Gastrocnemius medialis (tissue), 4 donors: ENCODE measurements at places on chromosomes 1 and 21. TPM values are rescaled to one million over a fixed set of nuclear protein-coding genes. Genes with fewer than 3 reads are reported as not detected.
A peak's percentile ranks its signal among the peaks of the same experiment; 100 is the strongest.

GRCh38 chr21:36203603-36203889 is 46.9 kb downstream of the DOP1B start:
- peak; percentile 55 for DNase-seq

DENND4B gene
- total RNA-seq: 38.0 TPM

- DNase-seq: no peak
Observed at GRCh38 chr1:93468662-93469061, 20.7 kb downstream of the FNBP1L start.

- no peak for DNase-seq
Observed at GRCh38 chr1:225657462-225657989, 4.6 kb upstream of the ENAH start.

DNA sequence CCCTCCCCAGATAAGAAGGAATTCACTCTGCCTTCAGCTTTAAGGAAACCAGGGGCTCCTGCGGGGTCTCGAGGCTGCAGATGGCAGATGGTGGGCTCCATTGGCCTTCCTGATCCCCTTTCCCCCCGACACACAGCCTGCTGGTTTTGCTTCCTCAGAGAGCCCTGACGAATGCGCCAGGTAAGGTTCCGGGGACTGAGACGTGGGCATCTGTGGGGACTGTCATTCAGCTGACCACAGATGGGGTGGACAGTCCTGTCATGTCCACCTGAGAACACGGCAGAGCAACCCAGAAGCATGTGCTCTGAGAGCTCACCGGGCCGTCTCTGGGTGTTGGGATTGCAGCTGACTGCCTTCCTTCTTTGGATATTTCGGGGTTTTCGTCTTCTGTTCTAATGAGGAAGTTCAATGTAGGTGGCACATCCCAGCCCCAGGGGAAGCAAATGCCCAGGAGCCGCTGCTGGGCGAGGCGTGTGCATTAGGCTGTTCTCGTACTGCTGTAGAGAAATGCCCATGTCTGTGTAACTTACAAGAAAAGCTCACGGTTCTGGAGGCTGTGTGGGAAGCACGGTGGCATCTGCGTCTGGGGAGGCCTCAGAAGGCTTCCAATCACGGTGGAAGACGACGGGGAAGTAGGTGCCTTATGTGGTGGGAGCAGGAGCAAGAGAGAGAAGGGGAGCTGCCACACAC is 22.6 kb upstream of the TTC34 start:
- DNase-seq: no peak

DNA sequence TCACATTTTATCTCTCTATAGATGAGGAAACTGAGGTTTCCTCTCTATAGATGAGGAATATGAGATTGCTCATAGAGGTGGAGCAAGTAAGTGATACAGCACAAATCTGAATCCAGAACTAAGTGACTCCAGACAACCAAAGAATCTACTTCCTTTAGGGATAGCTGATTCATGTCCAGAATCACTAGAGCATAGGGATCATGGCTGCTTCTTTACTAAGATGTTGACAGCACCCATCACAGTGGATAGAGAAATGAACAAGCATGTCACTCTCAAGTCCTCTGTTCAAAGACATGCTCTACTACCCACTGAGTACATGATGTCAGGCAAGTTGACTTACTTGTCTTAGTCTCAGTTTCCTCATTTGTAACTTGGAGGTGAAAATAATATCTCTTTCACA is 116.1 kb upstream of the SPATA6 start:
- DNase-seq: no peak

DNA sequence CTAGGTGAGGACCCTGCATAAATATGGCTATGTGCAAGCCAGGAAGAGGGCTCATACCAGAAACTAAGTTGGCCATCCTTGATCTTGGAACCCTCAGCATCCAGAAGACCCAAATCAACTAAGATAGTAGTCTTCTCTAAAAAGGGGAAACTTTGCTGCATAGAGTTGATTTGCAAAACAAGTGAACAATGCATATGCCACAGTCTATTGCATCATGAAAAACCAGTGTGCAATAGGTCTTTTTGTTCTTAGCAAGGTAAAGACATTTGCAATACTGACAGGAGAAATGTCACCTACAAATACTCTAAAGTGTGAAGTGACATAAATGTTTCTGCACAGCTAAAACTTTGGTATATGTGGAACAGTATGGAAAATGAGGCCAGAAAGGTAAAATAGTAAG is 2.0 kb upstream of the IFI16 start:
- no peak for DNase-seq

DNA sequence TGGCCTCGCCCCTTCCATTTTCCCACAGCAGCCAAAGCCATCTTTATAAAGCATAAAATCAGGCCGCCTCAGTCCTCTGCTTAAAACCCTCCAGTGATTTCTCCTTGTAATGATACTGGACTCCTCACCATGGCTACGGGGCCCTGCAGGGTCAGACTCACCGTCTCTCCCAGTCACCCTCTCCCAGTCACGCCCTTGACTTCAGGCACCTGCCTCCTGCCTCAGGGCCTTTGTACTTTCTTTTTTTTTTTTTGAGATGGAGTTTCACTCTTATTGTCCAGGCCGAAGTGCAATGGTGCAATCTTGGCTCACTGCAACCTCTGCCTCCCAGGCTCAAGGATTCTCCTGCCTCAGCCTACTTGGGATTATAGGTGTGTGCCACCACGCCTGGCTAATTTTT is 47.8 kb downstream of the PIK3CD start:
- DNase-seq: no peak

DNA sequence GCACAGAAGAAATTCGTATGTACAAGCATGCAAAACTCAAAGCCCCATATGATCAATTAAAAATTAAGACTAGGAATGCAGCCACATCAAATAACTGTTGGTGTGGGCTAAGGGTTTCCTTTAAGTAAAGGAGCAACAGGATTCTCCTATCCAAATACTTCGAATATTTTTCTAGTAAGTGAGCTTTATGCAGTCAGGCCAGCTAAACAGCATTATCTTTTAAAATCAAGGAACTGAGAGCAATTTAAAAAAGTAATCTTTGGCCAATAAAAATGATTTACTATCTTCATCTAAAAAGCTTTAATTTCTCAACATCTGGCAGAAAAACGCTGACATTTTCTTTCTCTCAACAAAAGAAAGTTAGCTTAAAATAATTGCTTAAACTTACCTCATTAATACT is 19.8 kb downstream of the CNN3 start:
- DNase-seq: no peak

RHOC gene
- total RNA-seq: 45.9 TPM

DNA sequence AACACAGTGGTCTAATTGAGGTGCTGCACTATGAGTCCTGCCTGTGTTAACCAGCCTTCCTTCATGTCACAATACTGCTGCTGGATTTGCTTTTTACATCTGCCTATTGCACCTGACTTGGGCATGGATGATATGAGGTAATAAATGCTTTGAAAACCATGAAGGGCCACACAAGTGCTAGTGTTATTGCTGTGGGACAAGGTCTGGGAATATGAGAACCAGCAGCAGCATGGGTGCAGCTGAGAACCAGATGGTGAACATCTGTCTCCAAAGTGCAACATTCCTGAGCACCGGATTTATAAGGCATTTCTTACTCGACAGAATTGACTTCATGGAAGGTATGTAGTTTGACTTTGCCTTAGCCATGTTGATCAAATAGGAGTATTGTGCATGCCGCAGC is 16.6 kb downstream of the TRIM45 start:
- DNase-seq: no peak

DNA sequence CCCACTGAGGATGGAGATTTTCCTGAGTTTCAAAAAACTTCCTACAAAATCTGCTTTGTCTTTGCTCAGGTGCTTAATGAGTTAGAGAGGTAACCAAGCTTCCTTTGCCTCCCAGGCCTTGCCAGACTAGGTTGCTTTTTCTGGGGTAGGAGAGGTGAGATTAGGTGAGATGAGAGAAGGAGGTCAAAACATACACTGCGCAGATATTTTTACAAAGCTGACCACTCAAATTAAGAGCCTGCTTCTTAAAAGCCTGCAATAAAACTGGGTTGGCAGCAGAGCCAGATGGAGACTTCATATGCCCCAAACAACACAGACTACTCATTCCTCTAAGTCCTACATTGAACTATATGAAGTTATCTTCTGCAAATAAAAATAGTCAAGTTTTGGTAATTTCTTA is 352.5 kb downstream of the NUF2 start:
- DNase-seq: no peak

GRCh38 chr1:115112496-115113375 is 23.4 kb upstream of the TSPAN2 start:
- DNase-seq: no peak

- DNase-seq: no peak
Observed at GRCh38 chr1:55118651-55119329, 79.4 kb downstream of the PCSK9 start.

DNA sequence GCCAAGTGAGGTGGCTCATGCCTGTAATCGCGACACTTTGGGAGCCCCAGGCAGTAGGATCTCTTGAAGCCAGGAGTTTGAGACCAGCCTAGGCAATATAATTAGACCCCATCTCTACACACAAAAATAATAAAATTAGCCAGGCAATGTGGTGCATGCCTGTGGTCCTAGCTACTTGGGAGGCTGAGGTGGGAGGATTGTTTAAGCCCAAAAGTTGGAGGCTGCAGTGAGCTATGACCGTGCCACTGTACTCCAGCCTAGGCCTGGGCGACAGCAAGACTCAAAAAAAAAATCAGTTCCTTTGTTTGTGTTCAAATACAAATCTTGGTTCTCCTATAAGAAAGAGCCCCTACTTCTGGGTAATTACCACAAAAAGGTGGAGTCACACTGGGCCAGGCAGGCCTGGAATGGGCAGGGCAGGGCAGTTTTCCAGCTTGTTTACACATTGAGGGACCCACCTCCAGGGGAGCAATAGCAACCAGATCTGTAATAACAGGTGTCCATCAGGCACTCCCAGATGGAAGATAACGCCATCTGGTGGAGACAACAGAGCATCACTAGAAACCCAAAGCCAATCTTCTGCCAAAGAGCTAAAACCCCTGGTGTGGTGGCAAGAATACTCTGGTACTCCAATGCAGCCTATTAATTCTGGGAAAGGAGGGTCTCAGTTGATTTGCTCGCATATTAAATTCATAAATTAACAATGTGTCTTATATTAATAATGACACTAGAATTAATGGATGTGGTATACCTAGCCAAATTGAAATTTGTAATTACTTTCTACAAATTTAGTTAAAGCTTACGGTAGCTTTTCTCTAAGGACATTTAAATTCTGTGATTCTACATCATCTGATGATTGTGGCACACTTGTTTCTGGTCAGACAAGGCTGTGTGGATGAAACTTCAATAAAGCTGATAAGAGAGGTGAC is 13.2 kb downstream of the PPP1R15B start:
- DNase-seq: peak; percentile 70

- DNase-seq: no peak
Observed at GRCh38 chr21:30434033-30434631, 4.1 kb downstream of the KRTAP13-4 start.

DNA sequence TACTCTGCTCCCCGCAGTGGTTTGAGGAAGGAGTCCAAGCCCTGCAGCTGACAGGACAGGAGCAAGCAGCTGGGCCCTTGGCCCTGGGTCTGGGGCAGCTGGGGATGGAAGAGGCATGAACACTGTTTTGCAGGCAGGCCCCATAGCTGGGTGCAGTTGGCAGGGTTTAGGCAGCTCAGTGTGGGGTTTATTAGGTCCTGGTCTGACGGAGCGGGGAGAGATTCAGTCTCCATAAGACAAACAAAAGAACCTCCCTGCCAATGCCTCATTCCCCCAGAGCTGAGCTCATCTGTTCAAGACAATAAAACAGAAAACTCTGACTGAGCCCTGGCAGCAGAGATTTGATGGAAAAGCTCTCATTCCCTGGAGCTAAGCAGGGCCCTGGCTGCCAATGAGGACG is 37.3 kb downstream of the OLFML2B start:
- peak; percentile 19 for DNase-seq

RGS8 gene
- not detected for total RNA-seq

GRCh38 chr1:235127732-235128455 is 743 bp downstream of the TOMM20 start:
- DNase-seq: no peak

GRCh38 chr21:35827004-35827403 is 233.3 kb downstream of the SETD4 start:
- DNase-seq: no peak

DNA sequence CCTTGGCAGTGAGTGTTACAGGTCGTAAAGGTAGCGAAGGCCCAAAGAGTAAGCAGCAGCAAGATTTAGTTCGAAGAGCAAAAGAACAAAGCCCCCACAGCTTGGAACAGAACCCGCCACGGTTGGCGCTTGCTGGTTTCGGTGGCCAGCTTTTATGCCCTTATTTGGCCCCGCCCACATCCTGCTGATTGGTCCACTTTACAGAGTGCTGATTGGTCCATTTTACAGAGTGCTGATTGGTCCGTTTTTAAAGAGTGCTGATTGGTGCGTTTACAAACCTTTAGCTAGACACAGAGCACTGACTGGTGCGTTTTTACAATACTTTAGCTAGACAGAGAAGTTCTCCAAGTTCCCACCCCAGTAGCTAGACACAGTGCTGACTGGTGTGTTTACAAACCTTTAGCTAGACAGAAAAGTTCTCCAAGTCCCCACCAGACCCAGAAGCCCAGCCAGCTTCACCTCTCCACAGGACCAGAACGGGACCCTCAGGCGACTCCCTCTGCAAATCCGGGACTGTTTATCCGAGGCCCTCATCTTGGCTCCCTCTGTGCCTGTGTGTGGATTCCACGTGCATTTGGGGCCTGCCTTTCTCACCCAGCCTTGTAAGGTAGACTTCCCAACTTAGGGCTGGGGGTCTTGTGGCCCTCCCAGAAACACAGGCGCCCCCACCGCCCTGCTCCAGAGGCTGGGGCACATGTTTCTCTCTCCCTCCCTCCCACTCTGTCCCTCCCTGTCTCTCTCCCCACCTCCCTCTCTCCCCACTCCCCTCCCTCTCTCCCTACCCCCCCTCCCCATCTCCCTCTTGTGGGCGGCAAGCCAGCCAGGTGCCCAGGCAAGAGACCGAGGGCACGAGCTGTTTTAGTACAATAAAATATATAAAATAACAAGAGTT is 12.6 kb downstream of the FTCD start:
- no peak for DNase-seq

GRCh38 chr1:3993619-3994375 is 93.7 kb upstream of the C1orf174 start:
- DNase-seq: no peak

- peak; percentile 74 for DNase-seq
Observed at GRCh38 chr1:21845646-21846641, 33.9 kb downstream of the LDLRAD2 start.

SLC22A15 gene
- total RNA-seq: 0.15 TPM

- DNase-seq: no peak
Observed at GRCh38 chr1:168717906-168718891, 10.8 kb downstream of the DPT start.

DNA sequence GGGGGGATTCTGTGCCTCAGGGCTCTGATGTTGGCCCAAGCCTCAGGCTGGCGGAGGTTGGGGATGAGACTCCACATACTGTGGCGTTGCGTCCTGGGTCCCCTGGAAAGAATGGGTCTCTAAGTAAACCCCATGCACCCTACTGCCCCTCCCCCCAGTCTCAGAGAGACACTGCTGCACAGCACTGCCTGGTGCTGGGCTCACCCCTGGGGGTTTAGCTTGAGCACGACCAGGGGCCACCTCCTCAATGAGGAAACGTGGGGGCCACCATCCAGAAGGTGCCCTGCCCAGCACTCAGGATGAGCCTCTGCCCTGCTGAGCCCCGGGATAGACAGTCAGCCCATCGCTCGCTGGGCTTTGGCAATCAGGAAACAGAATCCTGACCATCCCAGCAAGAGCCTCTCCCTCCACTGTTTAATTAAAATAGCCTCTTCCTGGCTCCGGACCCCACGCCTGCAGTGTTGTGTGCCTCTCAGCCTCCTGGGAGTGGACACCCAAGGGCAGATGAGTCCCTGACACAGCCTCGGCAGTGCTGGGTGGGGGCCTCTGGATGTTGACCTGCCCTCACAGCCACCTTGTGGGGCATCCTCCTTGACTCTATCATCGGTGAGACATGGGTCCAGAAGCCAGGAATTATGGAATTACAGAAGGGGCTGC is 3.5 kb upstream of the KRTAP10-4 start:
- DNase-seq: no peak
